ENCODE measurements at places on chromosomes 16 and 17. TPM values are rescaled to one million over a fixed set of nuclear protein-coding genes. Genes with fewer than 3 reads are reported as not detected.

EPOP gene
- 0.49 TPM for total RNA-seq

ZFHX3 gene
- total RNA-seq = 4.7 TPM

CCL22 gene
- not detected for total RNA-seq

PPM1E gene
- total RNA-seq = 51.6 TPM

TRAF4 gene
- total RNA-seq = 28.3 TPM

TPSD1 gene
- total RNA-seq = not detected

TAOK1 gene
- total RNA-seq = 138 TPM

C1QTNF8 gene
- total RNA-seq = under 0.01 TPM

GDPD3 gene
- 1.7 TPM for total RNA-seq

GGT6 gene
- total RNA-seq = not detected

CCL4L2 gene
- 2.0 TPM for total RNA-seq

PLXDC1 gene
- 7.9 TPM for total RNA-seq

CCDC200 gene
- total RNA-seq = not detected

CHD9NB gene
- total RNA-seq = 0.25 TPM

NOB1 gene
- total RNA-seq = 10.3 TPM

KRTAP3-1 gene
- total RNA-seq = not detected

GPRC5B gene
- total RNA-seq = 37.9 TPM

ZG16B gene
- total RNA-seq = 0.25 TPM

TUBG1 gene
- 13.3 TPM for total RNA-seq

DNAAF8 gene
- 0.49 TPM for total RNA-seq

KCNH4 gene
- 0.74 TPM for total RNA-seq

SULT1A2 gene
- 0.25 TPM for total RNA-seq

LCMT1 gene
- 34.7 TPM for total RNA-seq

CBFA2T3 gene
- total RNA-seq = 2.5 TPM

HOXB5 gene
- not detected for total RNA-seq

KRTAP1-1 gene
- total RNA-seq = not detected

TEKT1 gene
- total RNA-seq = 2.0 TPM

TBKBP1 gene
- 17.2 TPM for total RNA-seq

EPN2 gene
- total RNA-seq = 44.7 TPM

GPR179 gene
- 0.74 TPM for total RNA-seq

GH1 gene
- not detected for total RNA-seq

CNTNAP4 gene
- total RNA-seq = 29.5 TPM

SLC12A3 gene
- total RNA-seq = not detected

TP53TG3F gene
- total RNA-seq = not detected

ADAD2 gene
- total RNA-seq = not detected

SLC6A2 gene
- under 0.01 TPM for total RNA-seq

ARL4D gene
- total RNA-seq = 34.7 TPM

TSPAN10 gene
- total RNA-seq = 0.25 TPM

NOD2 gene
- total RNA-seq = 0.49 TPM

ADGRG3 gene
- 0.49 TPM for total RNA-seq

DNAAF1 gene
- 0.25 TPM for total RNA-seq

NHERF1 gene
- 6.9 TPM for total RNA-seq

VMO1 gene
- 0.25 TPM for total RNA-seq

KRTAP9-8 gene
- not detected for total RNA-seq
